Activated T-helper 17 cell treated with anti-CD3 and anti-CD28 coated beads, Interleukin-2, amount 50 U/mL, for 72 hours (primary cell): ENCODE measurements at places on chromosomes 12 and 14. TPM values are rescaled to one million over a fixed set of nuclear protein-coding genes. Genes with fewer than 3 reads are reported as not detected.

- ATAC-seq: no peak
Measured at GRCh38 chr12:72390146-72390545, 118.0 kb downstream of the TRHDE start.

DNA sequence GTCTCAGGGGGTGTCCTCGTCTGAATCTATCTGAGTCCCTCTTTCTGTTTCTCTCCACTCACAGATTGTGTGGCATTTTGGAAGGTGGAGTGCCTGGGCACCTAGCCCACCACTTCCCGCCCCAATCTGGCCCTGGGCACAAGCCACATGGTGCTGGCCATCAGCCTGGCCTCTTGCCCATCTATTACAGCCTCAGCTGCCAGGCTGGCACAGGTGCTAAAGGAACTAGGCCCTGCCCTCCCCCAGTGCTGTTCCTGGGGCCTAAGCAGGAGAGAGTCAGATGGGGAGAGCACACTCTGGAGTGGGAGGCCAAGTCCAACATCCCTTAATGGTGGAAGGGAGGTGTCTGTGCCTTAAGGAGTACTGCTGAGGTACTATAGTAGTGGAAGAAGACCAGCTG lies 8.3 kb upstream of the CALCOCO1 start:
- no peak for ATAC-seq

GRCh38 chr12:128513331-128513730 lies 246.4 kb downstream of the TMEM132C start:
- ATAC-seq: no peak

GRCh38 chr12:93825501-93825888 lies 148.3 kb downstream of the CRADD start:
- no peak for ATAC-seq

PTGES3 gene
- 391 TPM for total RNA-seq

RIPK3 gene
- 17.4 TPM for total RNA-seq

DNA sequence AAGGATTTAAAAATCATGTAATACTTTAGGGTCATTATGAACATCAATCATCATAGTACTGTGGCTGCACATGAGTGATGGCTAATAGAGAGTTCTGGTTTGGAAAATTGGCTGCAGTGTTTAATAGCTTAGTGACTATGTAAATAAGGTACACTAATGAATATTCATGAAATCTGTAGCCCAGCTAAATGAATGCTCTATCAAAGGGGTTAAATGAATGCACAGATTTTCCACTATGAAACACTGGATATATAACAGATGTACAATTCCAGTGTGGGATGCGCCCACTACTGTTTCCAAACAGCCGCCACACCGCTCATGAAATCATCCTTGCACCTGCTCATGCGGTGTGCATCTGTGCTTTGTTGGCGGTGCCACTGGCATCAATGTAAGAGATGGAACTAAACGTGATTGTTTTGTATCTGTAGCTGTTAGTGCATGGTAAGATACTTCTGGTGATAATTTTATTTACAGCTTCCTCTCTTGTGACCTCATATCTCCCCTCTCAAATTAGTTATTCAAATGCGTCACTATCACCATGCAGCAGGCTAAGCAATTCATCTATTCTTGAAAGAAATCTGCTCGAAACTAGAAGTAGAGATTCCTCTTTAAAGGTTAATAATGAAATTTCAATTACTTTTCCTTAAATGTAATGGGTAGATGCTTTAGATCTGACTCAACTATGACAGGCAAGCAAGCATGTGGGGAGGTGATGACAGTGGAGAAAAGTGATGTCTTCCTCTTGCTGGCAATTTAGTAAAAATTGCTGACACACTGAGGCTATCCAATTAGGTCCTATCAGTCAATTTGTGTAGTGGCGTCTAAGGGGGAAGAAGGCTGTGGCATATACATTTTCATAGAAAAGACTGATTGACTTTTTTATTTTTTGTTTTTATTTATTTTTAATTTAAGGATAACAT lies 433.6 kb downstream of the AEBP2 start:
- ATAC-seq: no peak

GPR68 gene
- total RNA-seq: 44.8 TPM

DNA sequence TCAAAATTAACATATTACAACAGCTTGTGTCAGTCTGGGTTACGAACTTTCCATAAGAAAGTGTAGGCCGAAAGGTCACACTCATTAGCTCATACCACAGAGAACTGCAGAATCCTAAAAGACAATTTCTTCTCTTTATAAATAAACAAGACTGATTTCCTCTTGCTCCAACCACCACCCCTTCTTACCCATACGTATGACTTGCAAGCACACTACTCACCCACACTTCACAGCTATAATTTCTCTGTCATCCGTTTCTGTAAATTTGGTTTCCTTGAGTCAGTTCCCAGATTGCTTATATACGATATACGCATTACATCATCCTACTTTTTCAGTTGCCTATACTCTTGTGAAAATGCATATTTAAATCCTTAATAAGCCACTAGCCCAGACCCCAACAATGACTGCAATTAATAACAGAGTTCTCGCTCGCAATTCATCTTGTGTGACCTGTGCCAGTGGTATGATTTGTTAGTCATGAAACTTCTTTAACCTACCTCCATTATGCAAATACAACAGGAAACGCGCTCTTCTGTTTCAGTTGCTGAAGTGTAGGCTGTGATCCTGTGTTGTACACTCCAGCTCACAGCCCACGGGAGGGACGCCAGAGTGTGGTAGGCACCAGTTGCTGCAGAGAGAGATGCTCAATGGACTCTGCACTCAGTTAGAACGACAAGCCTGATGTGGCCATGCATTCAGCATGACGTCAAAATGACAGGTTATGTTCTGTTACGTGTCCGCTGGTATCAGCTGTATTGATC lies 417.6 kb downstream of the PDZRN4 start:
- ATAC-seq: peak; percentile 70

GRCh38 chr12:65335021-65335714 lies 56.7 kb downstream of the MSRB3 start:
- no peak for ATAC-seq

DNA sequence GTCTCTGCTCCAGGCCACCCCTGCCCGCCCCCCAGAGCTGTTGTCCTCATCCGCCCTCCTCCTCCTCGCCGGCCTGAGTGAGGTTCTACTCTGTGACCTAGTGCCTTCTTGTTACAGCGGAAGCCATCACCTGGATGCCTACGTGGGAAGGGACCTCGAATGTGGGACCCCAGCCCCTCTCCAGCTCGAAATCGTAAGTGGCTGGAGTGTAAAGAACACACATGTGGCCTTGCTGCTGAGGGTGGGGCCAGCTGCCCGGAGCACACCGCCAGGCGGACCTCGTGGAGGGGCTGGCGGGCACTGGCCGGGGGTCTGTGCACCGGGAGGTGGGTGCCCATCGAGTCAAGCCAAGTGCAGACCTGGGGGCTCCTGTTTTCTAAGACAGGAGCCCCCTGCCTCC lies 19.4 kb downstream of the MEG3 start:
- no peak for ATAC-seq

- no peak for ATAC-seq
Measured at GRCh38 chr14:61486930-61487495, 165.6 kb downstream of the PRKCH start.

- ATAC-seq: no peak
Measured at GRCh38 chr14:24327303-24327702, 7.6 kb downstream of the ADCY4 start.

ACVRL1 gene
- not detected for total RNA-seq

DNA sequence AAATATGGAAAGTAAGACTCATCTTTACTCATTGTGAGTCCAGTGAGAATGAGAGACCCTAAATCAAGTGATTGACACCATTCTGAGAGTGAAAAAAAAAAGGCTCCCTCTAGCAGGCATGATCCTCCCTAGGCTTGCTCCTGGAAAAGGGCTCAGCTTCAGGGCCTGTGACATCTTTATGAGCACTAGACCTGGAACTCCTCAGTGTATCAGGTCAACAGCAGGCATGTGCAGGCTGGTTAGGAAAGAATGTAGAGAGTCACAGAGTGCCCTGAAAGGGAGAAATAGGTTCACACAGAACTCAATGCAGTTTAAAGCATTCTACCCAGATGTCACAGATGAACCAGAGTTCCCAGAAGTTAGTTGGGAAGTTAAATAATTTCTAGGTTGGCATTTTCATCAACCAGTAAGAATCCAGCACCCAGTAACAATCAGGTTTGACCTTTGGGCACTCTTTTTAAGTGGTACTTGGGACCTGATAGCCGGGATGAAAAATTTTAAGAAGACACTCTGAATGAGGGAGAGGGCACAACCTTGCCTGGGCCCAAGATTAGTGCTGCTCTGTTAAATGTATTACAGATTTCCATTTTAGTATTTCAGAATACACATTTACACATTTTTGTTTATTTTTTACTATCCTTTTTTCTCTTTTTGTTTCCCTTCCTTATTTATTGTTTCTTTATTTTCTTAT lies 828.8 kb downstream of the C12orf50 start:
- ATAC-seq: no peak

DNA sequence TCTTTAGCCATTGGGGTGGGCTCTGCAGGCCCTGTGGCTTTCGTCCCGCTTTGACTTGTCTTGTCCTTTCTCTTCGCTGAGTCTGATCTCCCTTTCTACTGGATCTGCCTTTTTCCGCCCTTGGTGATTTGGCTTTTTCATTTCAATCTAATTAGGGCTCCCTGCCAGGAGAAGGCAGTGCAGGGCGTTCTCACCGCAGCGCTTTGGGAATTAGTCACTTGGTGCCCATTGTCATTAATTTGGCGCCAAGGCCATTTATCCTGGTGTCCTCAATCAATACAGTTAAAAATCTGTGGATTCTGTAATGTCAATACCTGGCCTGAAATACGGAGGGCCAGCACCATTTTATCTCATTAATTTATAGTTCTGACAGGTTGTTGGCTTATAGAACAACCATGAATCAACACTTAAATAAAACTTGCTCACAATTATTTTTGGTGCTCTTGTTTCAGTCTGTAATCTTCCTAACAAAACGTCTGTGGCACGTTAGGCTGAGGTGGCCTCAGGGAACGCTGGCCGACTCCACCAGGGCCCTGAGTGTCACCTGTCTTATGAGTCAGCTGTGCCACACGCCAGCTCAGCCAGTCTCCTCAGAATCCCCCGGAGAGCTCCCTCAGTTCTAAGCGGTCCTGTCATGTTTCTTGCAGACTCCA lies 115.7 kb downstream of the BEGAIN start:
- ATAC-seq: no peak

IL26 gene
- total RNA-seq: 66.8 TPM

DNA sequence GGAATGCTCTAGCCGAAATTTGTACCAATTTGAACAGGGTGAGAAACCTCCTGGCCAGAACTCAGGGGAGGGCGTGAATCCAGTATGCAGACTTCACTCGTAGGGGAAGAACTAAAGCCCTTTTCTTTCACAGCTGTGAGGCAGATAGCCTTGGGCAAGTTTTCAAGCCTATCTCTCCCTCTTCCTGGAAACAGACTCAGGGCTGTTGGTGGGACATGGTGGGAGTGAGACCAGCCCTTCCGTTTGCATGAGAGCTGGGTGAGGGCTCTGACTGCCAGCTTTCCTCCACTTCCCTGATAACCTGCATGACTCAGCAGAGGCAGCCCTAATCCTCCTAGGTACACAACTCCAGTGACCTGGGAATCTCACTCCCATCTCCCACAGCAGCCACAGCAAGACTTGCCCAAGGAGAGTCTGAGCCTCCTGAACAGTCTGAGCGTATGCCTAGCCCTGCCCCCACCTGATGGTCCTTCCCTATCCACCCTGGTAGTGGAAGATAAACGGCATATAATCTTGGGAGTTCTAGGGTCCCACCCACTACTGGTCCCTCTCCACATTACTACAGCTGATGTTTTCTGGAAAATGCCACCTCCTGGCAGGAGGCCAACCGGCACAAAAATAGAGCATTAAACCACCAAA lies 170.1 kb upstream of the AMIGO2 start:
- no peak for ATAC-seq

TMTC1 gene
- total RNA-seq: not detected

DNA sequence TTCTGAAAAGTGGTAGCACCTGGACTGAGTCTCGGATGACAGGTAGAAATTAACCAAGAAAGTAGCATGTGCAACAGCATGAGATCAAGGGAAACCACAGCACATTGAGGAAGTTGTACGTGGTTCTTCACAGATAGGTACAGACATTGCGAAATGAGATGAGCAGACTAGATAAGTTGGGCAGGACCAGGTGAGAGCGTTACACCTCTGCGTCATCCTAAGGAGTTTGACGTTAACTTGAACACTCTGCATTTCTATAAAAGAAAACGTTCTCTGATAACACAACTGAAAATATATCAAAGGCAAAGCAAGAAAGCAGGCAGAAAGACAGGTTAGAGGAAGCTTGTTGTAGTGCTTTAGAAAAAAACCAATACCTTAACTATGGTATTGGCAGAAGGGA lies 98.5 kb upstream of the RASSF8 start:
- ATAC-seq: no peak

FITM1 gene
- total RNA-seq: 0.58 TPM

GRCh38 chr12:112515868-112516267 lies 97.1 kb downstream of the PTPN11 start:
- no peak for ATAC-seq

GRCh38 chr12:107277855-107278254 lies 184.5 kb upstream of the CRY1 start:
- peak; percentile 71 for ATAC-seq

KRT81 gene
- total RNA-seq: not detected
